Heart left ventricle (tissue), 16 donors: ENCODE measurements at places on chromosomes 6 and 20. TPM values are rescaled to one million over a fixed set of nuclear protein-coding genes. Genes with fewer than 3 reads are reported as not detected.

- DNase-seq, result no peak
Measured at GRCh38 chr6:84625506-84625905, 138.9 kb downstream of the TBX18 start.

GRCh38 chr20:20839771-20840170, 127.3 kb upstream of the RALGAPA2 start:
- DNase-seq, result no peak

- DNase-seq, result no peak
Measured at GRCh38 chr6:31567531-31568370, 4.3 kb upstream of the LTA start.

DNA sequence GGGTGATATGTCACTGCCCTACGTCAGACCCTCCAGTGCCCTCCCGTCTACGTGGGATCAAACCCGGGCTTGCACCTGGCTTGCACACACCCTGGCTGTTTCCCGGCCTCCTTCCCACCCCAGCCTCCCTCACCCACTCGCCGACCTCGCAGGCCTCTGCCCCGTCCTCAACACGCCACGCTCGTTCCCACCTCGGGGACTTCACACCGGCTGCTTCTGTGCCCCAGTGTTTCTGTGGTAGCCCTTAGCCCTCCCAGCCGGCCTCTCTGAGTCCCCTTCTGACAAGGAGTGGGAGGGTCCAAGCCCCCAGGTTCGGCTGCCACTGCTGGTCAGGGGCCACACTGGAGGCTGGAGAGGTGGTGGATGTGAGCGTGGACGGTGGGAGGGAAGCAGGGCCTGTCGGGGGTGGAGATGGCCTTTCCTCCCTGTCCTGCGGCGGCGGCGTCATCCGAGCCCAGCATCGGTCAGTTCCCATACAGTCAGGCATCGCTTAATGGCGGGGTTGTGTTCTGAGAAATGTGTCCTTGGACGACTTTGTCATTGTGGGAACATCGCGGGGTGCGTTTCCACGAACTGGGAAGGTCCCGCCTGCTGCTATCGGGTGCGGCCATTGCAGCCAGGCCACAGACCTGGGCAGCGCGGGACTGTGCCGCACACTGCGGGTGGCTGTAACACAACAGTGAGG, 11.4 kb upstream of the KIF25 start:
- no peak for DNase-seq

Gene GJA10
- not detected for total RNA-seq

GRCh38 chr6:2127484-2127911, 117.9 kb downstream of the GMDS start:
- DNase-seq, result peak; percentile 73

Gene HEY2
- total RNA-seq, result 49.8 TPM

DNA sequence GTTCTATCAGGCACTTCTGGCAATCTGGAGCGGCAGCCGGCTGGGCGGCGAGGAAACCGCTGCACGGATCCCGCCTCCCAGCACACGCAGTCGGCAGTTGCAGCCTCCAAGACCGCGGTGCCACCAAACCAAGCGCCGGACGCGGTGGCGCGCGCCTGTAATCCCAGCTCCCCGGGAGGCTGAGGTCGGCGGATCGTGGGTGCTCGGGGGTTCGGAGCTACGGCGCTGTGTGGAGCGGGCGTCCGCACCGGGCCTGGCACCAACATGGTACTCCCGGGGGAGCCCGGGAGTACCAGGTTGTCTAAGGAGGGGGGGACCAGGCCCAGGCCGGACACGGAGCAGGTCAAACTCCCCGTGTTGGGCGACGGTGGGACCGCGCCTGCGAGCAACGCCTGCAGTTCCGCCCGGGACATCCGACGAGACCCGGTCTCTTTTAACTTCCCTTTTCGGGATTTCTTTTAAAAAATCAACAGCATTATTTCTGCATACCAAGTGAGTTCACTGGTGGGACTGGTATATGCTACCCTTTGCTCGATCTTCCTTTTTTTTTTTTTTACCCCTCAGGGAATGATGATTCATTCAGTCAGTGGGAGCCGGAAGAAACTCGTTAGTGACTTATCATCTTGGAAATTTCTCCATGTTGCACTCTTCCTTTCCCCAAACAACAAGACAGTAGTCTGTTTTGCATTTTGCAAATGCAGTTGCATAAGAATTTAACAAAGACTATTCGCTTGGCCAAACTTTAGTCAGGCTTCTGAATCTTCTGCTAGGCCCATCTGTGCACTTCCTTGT, 27.6 kb downstream of the ZNF311 start:
- DNase-seq, result no peak

DNA sequence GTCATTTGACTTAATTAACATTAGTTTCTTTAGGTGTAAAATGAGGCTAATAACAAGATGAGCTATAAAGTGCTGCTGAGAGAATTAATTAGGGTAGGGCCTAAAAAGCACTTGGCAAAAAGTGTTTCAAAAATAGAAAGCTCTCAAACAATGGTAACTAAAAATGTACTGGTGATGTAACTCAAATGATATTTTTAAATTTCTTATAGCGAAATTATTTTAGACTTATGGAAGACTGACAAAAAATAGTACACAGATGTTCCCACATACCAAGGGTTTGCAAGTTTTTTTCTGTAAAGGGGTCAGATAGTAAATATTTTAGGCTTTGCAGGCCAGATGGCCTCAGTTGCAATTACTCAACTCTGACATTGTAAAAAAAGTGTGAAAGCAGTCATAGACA, 190.7 kb upstream of the UFL1 start:
- DNase-seq, result no peak

GRCh38 chr6:28542440-28543296, 17.0 kb downstream of the GPX5 start:
- DNase-seq, result no peak

GRCh38 chr6:149990661-149991471, 27.1 kb downstream of the ULBP1 start:
- DNase-seq, result no peak

Gene MAS1
- total RNA-seq, result not detected

- peak; percentile 66 for DNase-seq
Measured at GRCh38 chr6:16338577-16339264, 100.3 kb downstream of the GMPR start.

DNA sequence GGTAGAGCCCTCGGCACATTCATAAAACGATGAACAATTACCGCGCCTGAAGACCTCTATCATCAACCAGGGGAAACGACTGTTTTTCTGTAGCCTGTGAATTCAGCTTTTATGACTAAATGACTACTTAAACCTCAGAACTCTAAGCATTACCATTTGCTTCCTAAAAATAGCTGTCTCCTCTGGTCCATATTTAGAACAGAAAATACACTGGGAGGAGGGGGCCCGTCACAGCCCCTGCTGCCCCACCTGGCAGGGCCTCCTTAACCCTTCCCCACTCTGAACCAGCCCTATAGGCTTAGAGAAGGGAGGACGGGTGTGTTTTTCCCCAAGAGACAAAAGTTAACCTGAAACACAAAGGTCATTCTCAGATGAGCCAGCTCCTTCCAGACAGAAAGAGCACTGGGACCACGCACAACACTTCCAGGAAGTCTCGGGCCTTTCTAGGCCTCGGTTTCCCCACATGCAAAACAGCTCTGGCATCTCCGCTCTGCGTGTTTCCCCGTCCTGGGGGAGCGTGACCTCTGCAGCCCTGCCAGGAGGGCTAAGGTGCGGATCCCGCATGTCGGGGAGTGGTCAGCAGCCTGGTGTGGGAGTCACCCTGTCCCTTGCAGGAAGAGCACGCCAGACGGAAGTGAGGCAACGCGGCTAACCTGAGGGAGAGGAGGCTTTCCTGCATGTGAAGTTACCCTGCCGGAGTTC, 193.9 kb downstream of the DLL1 start:
- peak; percentile 55 for DNase-seq

GRCh38 chr6:85408039-85408438, 41.8 kb upstream of the NT5E start:
- no peak for DNase-seq

DNA sequence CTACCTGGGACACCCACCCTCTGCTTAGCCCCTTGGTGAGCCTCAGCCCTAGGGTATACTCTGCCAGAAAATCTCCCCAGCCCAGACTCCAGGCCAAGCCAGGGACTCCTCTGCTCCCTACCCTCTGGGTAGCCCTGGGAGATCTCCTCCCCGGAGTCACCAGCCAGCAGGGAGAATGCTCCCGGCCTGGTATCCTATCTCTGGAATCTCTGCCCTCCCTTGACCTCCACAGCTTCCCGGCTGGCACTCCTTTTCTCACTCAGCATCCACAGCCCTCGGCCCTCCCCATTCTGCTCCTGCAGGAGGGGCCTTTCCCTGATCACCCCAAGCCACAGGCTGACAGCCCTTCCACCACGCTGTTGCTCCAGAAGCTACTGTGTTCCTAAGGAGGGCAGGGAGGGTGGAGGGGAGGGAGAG, 22.6 kb downstream of the NOL4L start:
- no peak for DNase-seq

DNA sequence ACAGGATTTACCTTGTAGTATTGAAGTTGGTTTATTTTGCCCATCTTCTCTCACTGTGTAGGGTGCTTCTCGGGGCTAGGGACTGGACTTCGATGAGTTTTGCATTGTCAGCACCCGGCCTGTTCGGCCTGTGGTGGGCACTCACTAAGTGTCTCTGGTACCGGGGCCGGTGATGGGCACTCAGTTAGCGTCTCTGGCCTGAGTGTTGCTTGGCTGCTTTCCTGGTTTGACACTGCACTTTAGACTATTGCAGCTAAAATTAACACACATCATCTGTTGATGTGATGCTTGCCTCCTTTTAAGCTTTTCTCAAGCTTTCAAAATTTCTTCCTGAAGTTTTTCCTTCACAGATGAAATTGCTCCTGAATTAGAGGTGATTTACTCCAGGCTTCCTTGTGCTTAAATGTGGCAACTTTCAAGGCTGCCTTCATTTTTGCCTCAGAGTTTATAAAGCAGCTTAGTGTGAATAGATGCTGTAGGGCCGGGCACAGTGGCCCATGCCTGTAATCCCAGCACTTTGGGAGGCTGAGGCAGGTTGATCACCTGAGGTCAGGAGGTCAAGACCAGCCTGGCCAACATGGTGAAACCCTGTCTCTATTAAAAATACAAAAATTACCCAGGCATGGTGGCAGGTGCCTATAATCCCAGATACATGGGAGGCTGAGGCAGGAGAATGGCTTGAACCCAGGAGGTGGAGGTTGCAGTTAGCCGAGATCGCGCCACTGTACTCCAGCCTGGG, 41.7 kb upstream of the TULP4 start:
- peak; percentile 17 for DNase-seq

- no peak for DNase-seq
Measured at GRCh38 chr20:23099791-23100719, 13.9 kb upstream of the CD93 start.

Gene TSBP1
- total RNA-seq, result not detected

DNA sequence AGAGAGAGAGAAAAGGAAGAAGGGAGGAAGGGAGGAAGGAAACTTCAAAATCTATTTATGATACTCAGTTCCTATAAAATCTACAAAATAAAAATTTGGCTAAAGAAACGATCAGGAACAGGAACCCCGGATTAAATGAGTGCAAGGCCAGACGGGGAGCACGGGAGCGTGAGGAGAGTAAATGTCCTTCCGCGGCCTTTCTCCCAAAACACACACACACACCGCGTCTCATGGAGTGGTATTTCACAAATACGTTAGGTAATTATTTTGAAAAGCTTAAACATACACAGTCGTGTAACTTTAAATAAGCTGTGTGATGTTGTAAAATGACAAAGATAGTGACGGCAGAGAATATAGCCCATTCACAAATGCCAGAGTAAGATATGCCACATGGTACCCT, 125.7 kb upstream of the AFDN start:
- no peak for DNase-seq

- DNase-seq, result no peak
Measured at GRCh38 chr6:87879132-87879861, 168.3 kb upstream of the SPACA1 start.

Gene LST1
- total RNA-seq, result not detected

DNA sequence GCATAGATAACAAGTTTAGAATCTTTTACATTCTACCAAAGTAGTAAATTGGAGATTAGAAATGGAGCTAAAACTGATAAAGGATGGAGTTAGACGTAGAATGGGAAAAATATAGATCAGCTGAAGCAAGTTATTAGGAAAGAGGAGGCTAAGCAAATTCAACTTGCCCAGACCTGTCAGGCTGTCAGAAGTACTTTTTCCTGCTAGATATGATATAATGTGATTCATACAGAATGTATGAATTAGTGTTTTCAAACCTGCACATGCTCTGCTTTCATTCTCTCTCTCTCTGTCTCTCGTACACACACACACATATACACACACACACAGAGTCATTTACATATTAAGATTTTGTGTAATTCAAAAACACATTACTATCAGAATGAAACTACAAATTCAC, 133.2 kb upstream of the HDGFL1 start:
- no peak for DNase-seq

- DNase-seq, result no peak
Measured at GRCh38 chr6:122709922-122710512, 69.5 kb upstream of the FABP7 start.

Gene ILRUN
- 109 TPM for total RNA-seq

DNA sequence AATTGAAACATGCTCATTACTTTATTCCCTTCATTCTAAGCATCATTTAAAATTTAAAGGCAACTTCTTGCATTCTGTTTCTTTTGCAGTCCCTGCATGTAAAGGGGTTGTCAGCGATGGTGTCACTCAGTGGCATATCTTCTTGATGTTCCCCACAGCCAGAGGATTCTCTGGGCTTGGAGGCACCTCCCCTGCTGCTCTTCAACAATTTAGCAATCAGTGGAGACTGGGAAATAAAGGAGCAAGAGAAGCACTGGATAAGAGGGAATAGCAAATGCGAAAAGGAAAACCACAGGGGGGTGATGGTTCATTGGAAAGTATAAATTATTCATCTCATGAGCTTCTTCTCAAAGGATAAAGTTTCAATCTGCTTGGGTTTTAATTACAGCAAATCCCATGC, 30.7 kb upstream of the MC3R start:
- no peak for DNase-seq

DNA sequence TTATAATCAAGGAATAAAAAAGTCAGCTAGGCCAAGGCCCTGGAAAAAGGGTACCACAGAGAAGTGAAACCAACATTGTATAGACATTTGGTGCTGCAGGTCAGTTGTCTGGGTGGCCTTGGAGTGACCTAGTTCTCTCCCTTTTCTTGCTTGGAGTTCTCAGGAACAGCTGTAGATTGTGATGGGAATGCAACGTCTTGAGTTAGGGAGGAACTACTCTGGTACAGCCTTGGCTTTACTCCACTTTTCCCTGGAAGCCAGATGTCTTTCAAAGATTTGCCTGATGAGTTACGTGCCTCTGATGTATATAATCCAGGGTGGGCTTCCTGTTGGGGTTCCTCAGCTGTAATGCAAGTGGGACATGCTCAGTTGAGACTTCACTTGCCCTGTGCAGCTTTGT, 694.7 kb downstream of the HTR1B start:
- DNase-seq, result no peak

- DNase-seq, result no peak
Measured at GRCh38 chr6:73722318-73723060, 26.5 kb downstream of the CD109 start.

Gene CD93
- 52.3 TPM for total RNA-seq

Gene MMP24
- total RNA-seq, result 0.69 TPM

GRCh38 chr20:38353316-38353715, 7.0 kb downstream of the LBP start:
- DNase-seq, result no peak
